CD4-positive, alpha-beta T cell treated with Interferon gamma for 1 hour (primary cell): ENCODE measurements at places on chromosomes 16 and 17.

GRCh38 chr17:48546924-48547807 lies 2.3 kb upstream of the HOXB2 start:
- no peak for DNase-seq

DNA sequence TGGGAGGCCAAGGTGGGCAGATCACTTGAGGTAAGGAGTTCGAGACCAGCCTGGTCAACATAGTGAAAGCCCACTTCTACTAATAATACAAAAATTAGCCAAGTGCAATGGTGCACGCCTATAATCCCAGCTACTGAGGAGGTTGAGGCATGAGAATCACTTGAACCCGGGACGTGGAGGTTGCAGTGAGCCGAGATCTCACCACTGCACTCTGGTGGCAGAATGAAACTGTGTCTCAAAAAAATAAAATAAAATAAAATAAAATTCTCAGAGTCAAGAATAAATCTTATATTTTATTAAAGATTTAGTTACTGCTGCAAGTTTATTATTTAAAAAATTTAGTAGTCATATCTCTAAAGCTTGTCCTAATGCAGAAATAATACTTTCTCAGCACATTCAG lies 29.7 kb downstream of the ARL4D start:
- no peak for DNase-seq

- no peak for DNase-seq
Observed at GRCh38 chr16:84840687-84841627, 21.2 kb downstream of the CRISPLD2 start.

GRCh38 chr17:66829883-66830282 lies 5.0 kb upstream of the CACNG5 start:
- no peak for DNase-seq

- no peak for DNase-seq
Observed at GRCh38 chr17:4540224-4540651, 14.9 kb downstream of the MYBBP1A start.
